ENCODE measurements at places on chromosomes 7 and 10. TPM values are rescaled to one million over a fixed set of nuclear protein-coding genes. Genes with fewer than 3 reads are reported as not detected.

MKX gene
- 0.25 TPM for polyA plus RNA-seq

ZNF365 gene
- polyA plus RNA-seq = not detected

ASAH2 gene
- 7.1 TPM for polyA plus RNA-seq

SH2D4B gene
- polyA plus RNA-seq = not detected

ELOVL3 gene
- not detected for polyA plus RNA-seq

CYP2C19 gene
- 46.5 TPM for polyA plus RNA-seq

MYOZ1 gene
- polyA plus RNA-seq = 2.0 TPM

SLC18A2 gene
- polyA plus RNA-seq = 0.57 TPM

R3HCC1L gene
- polyA plus RNA-seq = 22.8 TPM

CACNA2D1 gene
- 4.0 TPM for polyA plus RNA-seq

SFMBT2 gene
- polyA plus RNA-seq = 2.5 TPM

ECHS1 gene
- 190 TPM for polyA plus RNA-seq

EN2 gene
- not detected for polyA plus RNA-seq

SCART1 gene
- not detected for polyA plus RNA-seq
